ENCODE measurements at places on chromosomes 3 and 15. TPM values are rescaled to one million over a fixed set of nuclear protein-coding genes. Genes with fewer than 3 reads are reported as not detected.

- no peak for DNase-seq
These were observed 20.2 kb downstream of the NBEAL2 start for GRCh38 chr3:46999516-47000197.

GRCh38 chr3:172877011-172877410 lies 126.5 kb downstream of the ECT2 start:
- DNase-seq: no peak

DNA sequence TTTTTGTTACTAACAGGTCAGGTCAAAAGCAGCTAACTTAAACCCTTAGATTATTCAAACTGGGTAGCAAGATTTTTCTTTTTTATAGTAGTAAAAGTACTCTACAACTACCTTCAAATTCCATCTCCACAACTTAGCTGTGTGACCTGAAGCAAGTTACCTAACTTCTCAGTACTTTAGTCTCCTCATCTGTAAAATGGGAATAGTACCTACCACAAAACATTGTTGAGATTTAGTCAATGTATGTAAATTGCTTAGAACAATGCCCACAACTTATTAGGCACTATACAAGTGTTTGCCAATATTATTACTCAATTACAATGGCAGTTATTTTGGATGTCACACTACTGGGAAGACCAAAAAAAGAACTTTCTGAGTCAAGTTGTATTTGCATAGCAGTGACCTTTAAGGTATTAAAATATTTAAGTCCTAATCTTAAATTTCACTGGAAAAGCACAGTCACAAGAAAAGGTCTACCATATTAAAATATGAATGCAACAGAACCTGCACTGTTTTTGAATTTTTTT lies 2.9 kb downstream of the TASOR start:
- no peak for DNase-seq

DNA sequence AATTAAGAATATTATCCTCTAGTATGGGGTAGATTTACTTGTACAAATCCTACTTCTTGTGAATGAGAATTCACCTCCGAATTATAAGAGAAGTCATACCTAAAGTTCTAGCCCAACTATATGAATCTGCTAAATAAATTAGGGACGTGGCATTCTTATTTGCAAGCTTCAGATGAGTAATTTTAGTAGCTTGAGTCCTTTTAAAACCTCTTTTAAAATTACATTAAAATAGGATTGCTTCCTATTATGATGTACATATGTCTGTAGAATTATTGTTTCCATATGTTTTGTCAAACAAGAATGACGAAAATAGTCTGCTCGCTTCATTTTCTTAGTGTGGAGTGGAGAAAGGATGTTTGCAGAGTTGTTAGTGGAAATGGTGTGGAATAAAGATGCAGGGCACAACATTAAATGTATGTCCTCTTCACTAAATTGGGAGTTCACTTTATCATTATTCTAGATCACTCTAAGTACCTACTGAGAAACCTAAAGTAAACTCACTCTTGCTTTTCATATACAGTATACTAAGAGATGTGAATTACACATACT lies 59.4 kb downstream of the CMSS1 start:
- no peak for DNase-seq

- DNase-seq: no peak
These were observed 123.2 kb upstream of the CGNL1 start for GRCh38 chr15:57253082-57253481.

- no peak for DNase-seq
These were observed 37.8 kb upstream of the TRH start for GRCh38 chr3:129936757-129937156.

- no peak for DNase-seq
These were observed 21.9 kb downstream of the C3orf62 start for GRCh38 chr3:49255112-49255511.

Gene PLA2G4E
- total RNA-seq: not detected

DNA sequence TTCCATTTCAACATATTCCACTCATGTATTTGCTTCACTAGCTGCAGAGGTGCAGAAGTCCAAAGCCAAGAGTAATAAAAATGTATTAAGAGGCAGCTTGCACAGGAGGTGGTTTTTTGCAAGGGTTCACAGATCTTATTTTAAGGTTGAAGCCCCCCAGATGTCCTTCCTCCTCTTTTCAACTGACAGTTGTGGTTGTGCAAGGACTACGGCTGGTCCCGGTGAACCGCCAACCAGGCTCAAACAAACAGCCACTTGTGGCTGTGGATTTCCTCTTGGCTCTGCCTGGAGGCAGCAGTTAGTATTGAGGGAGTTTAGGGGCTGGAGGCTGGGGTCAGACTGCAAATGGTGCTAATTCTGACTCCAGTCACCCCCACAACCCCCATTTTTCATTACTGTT lies 240.7 kb upstream of the TBC1D5 start:
- no peak for DNase-seq

Gene OR5H14
- total RNA-seq: not detected

Gene TTLL13
- total RNA-seq: 0.63 TPM

Gene SEMA3B
- 1.9 TPM for total RNA-seq

Gene GOLGA8S
- 0.14 TPM for total RNA-seq

- DNase-seq: no peak
These were observed 124.1 kb downstream of the SERPINI1 start for GRCh38 chr3:167859610-167860009.

- DNase-seq: peak; percentile 30
These were observed 152.7 kb downstream of the CD47 start for GRCh38 chr3:107938143-107938542.

- no peak for DNase-seq
These were observed 29.5 kb downstream of the LINS1 start for GRCh38 chr15:100572362-100572983.

DNA sequence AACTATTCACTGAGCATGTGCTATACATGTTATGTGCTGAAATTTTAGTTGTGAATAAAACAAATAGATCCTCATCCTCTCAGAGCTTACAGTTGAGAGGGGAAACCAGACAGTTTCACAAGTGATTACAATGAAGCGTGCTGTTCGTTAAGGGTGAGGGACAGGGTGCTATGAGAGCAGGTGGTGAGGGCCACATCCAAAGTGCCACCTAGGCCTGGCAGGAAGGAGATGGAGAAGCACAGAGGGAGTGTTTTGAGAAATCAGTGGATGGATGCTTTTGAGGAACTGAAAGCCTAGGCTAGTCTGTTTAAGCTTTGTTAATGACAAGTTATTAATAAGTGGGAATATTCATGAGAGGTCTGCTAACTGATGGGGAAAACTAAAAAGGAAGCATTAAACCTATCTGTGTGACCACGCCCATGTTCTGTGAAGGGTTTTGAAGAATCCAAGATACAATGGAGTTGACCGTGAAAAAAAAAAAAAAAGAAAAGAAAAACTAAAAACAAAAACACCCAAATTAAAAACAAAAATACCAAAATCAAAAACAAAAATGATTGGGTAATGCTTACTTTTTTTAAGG lies 7.3 kb downstream of the MCTP2 start:
- no peak for DNase-seq

- DNase-seq: no peak
These were observed 159.7 kb upstream of the ARHGEF26 start for GRCh38 chr3:153961494-153961893.

DNA sequence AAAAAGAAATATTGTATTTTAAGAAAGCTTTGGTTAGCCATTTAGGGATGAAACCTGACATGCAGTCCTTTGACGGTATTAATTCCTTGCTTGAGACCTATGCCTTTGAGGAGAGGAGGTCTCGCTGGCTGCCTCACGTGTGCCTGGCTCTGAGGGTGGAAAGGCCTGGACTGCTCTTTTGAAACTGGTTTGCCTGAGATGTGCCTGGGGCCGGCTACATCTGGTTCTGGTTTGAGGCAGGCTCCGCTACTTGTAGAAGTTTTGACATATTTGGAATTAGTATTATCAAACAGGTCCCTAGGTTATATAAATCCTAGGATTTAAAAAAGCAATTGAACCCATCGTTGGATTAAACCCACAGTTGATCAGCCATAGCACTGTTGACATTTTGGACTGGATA lies 6.5 kb downstream of the NISCH start:
- no peak for DNase-seq

Gene OR4M2
- not detected for total RNA-seq

Gene PLSCR2
- total RNA-seq: not detected

DNA sequence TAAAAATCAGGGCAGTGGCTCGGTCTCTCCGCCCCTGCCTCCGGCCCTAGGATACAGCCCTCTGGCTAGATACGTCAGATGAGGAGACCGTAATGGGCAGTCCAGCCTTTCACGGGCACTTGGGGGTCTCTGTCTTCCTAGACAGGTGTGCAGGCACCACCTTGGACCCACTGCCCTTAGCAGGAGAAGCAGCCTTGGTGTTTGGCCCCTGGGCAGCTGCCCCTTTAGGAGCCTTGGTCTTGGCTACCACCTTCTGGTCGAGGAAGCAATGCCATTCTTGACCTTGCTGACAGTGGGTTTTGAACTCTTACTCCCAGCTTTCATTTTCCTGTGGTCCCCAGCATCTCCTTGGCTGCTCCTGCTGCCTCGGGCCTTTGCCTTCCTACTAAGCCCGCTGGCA lies 149.7 kb upstream of the FRMD4B start:
- DNase-seq: no peak

Gene DAZL
- not detected for total RNA-seq

Gene RHCG
- not detected for total RNA-seq

- DNase-seq: peak; percentile 57
These were observed 489.8 kb upstream of the PROK2 start for GRCh38 chr3:72274493-72275330.

DNA sequence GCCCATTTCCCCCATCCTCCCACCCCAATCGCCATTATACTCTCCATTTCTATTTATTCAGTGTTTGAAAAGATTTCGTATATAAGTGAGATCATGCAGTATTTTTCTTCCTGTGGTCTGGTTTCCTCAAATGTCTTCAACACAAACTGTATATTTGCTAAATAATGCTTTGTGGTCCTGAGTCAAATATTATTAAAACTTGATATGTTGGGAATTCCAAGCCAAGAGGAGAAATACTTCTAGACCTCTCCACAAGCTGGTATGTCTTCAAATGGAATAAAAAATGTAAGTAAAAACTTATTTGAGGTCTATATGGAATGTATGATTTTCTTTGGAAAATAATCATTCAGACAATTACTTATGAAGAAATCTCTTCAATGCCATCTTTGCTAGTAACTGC lies 122.5 kb upstream of the TSC22D2 start:
- no peak for DNase-seq

DNA sequence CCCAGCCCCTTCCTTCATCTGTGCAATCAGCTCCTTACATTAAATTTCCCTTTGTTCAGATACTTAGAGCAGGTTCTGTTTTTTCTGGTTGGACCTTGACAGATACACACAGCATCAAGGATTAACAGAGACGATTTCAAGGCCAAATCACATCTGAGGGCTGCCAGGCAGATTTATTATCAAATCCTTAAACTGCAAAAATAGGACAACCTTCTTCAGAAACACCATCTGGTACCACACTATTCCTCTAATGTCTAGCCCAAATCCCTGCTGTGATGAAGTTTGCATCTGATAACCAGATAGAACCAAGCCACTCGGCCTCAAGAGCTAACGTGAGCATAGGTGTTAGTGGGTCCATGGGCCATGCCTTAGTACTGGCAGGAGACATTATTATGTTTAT lies 250.7 kb upstream of the PROK2 start:
- DNase-seq: no peak

DNA sequence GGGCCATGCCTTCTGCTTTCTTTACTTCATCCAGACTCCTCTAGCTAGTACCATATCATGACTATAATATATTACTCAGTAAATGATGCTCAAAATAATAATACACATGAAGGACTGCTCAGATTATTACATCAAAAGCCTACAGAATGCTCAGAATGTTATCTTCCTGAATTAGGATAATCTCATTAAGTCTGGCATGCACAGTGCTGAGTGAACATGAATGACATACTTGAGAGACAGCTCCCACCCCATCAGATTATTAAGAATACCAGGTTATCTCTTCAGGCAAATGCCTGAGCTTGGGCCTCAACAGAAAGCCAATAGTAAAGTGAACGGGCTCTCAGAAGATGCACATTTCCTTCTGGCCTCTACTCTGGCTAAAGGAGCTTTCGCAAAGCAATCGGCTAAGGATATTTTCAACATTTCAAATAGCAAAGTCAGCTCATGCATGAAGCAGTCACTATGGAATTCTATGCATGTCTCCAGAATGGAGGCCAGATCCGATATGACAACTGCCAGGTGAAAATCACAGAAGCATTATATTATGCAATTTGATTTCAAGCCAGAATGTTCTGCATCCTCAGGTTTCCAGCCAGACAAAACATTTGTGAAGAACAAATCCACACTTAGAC lies 122.6 kb downstream of the KCNMB2 start:
- no peak for DNase-seq

DNA sequence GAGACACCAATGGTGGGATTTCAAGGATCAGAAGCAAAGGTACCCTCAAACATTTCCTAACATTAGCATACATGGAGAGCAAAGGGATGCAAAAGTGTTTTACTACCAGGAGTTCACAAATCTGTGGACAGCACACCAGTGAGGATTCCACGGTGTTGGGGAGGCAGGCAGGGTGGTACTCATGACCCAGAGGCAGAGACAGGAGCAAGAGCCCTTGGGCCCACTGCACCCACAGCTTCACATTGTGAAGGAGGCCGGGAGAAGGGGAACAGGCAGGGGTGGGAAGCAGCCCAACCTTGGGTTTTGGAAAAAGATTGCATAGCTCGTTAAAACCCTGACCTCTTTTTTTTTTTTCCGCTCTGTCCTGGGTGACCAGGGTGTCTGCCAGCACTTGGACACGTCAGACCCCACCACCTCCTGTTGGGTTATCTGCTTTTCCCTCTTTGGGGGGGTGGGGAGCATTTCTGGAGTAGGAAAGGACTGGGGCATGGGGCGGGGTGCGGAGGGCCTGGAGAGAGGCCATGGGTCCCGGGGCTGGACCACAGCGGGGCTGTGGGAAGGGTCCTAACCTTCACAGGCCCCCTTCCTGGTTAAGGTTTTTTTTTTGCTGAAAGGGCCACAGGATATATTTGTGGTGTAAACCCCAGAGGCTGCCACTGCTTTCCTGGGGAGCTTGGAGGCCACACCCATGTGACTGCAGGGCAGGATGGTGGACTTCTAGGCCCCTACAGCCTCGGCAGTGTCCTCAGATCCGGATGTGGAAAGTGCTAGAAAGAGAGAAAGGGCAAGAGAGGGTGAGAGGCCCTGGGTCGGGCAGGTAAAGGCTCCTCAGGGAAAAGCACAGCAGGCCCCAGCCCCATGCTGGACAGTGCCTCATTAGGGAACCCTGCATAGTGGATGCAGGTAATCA lies 12.5 kb downstream of the SH2D7 start:
- no peak for DNase-seq

Gene WDR49
- total RNA-seq: 0.42 TPM

Gene CMC1
- total RNA-seq: 5.0 TPM

DNA sequence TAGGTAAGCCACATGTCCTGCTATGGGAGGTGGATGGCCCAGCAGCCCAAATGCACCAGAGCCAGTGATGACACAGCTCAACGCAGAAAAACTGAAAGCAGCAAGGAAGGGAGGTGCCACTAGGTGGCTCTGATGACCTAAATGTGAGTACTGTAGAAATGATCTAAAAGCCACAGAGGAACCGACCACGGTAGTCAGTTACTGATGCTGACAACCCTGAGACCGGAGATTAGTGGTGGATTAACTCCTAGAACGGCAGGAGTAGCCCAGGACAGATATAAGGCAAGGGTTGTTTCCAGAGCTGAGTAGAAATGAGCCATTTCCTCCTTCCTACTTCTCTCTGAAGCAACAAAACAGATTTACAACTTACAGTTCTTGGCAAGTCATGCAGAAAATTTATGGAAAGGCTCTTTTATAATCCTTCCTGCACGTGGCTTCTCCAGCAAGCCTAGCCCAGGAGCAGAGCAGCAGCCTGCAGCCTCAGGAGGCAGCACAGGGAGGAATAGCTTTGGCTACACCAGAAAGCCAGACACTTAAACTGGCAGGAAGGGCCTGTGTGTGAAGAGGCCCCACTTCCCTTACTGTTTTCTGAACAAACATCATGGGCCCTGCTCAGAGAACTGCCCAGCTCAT lies 13.1 kb downstream of the FBXL22 start:
- peak; percentile 85 for DNase-seq

All from CD4-positive, alpha-beta T cell (primary cell).